Activated CD8-positive, alpha-beta T cell treated with anti-CD3 and anti-CD28 coated beads, Interleukin-2, amount 10 ng/mL, durations not matched to agents 7 days and 5 days (primary cell): ENCODE measurements at places on chromosomes 1 and 21. TPM values are rescaled to one million over a fixed set of nuclear protein-coding genes. Genes with fewer than 3 reads are reported as not detected.
A peak's percentile ranks its signal among the peaks of the same experiment; 100 is the strongest.

DNA sequence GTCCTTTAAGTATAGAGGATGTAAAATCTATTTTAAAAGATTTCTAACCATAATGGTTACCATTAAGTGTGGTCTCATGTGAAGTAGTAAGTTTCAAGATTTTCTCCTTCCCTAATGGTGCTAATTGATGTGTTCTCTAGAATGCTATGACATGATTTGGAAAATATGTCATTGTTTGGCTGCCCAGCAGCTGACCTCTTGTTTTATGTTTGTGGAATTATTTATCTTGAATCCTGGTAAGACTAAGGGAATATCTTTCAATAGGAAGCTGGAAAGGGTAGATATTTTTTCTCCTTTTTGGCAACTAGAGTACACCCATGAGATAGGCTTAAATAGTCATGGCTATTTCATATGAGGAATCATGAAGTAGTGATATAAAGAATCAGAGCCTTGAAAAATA is 139.8 kb upstream of the CHODL start:
- DNase-seq = no peak

DNA sequence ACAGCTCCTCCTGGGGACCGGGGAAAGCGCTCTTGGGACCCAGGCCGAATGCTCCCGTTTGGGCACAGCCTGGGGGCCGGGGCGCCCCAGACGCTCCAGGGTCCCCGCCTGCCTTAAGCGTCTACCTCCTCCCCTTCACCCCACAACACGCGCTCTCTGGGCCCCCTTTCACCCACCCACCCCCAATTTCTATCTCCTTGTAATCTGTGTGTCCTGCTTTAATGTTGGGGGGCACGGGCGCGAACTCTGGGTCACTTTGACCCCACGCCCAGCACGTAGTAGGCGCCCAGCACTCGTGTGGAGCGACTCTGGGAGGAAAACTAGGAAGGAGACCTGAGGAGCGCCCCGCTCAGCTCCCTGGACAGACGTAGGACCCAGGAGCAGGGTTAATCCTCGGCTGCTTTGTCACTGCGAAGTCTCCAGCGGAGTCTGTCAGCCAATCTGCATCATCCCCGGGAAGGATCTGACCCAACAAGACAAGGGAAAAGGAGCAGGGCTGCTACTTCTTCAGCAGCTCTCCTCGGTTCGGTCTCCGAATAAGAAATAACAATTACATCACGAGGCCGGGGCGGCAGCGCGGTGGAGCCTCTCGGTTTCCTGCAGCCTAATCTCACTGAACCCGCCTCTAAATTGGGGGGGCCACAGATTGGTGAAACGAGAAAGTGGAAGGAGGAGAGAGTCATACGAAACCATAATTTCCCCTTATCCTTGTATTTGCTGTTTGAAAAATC is 757 bp upstream of the NRIP1 start:
- peak; percentile 88 for DNase-seq

DNA sequence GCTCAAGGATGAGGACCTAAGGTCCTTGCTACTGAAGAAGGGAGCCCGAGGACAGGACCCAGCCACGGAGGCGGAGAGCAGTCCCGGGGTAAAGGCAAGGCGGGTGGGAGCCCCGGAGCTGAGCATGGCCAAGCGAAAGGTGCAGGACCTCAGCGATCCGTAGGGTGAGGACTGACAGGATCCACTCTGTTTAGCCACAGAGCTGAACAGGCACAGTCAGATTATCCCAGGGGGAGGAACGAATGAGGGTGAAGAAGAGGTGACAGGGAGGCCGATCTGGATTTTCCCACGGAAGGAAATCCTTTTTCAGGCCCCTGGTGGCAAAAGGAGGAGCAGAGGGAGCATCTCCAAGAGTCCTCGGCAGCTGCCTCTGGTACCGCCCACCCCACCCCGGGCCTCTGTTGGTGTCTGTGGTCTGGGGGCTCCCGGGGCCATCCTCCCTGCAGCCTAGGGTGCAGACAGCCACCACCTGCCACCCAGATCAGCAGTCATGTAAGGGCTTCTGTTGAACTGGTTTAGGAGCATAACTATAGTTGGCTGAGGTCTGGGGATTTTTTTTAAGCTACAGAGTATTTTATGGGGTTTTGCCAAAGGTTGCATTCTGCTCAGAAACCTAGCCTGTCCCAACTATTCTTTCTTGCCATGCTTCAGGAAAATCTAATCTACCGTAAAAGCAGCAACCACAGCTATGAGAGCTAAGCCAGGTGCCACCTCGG is 32.3 kb upstream of the LBR start:
- no peak for DNase-seq

DNA sequence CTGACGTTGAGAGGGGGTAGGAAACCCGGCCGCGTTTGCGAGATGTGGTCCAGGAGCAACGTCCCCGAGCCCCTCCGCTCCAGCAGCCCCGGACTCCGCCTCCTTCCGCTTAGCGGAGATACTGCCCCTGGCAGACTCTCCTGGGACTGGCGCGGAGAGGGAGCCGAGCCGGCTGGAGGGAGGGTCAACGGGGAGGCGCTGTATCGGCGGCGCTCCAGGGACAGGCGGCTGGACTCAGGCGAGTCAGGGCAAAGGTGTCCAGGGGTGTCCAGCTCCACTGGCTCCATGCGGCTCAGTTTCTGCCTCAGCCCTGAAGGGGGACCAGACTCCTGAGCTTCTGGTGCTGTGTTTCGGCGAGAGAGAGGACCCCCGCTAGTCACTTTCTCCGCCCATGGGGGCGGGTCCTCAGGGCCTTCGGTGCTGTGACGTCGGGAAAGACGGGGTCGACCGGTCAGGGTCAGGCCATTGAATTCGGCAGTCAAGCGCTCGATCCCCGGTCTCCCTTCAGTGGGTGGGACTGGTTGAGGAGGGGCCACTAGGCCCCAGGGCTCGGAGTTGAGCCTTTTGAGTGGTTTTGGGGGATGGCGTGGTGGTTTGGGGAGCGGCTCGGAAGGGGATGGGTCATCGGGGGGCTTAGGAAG is 2.8 kb upstream of the LIX1L start:
- DNase-seq = peak; percentile 63

DNA sequence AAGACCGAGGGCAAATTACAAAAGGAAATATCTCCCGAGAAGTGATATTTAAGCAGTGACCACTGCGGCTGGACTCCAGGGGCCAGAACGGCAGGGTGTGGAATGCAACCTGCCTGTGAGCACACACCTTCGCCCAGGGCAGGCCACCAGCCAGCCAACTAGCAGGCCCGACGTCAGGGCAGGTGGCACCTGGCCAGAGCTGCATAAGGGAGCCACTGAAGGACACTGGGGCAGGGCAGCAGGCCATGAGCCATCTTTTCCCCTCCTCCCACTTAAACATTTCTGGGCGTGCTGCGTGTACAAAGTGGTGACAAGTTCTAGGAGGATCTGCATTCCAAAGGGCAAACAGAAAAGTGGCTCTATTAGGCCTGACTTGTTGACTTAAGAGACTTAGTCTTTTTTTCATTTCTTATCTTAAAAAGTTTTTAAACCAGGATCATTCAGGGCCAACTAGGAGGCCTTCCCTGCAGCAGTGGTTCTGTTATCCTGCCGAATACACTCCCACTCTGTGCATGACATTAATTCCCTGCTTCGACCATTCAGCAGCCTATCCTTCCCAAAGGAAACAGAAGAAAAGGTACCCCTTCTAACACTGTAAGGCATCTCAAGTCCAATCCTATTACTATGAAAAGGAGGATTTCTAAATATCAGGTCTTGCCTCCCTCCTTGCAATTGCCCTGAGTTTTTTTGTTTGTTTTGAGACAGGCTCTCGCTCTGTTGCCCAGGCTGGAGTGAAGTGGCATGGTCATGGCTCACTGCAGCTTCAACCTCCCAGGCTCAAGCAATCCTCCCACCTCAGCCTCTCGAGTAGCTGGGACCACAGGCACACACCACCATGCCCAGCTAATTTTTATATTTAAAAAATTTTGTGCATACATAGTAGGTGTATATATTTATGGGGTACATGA is 96.3 kb downstream of the BCAR3 start:
- no peak for DNase-seq

Gene PRRX1
- not detected for total RNA-seq
